ENCODE measurements at places on chromosomes 6 and 20. TPM values are rescaled to one million over a fixed set of nuclear protein-coding genes. Genes with fewer than 3 reads are reported as not detected.

TPX2 gene
- total RNA-seq: 21.0 TPM

CLDN20 gene
- not detected for total RNA-seq

ECT2L gene
- 0.17 TPM for total RNA-seq

LY6G6F gene
- total RNA-seq: not detected

BPIFB2 gene
- total RNA-seq: not detected

PPIL6 gene
- total RNA-seq: 8.5 TPM

SPEF1 gene
- 0.17 TPM for total RNA-seq

HSPA1L gene
- total RNA-seq: 3.1 TPM

NR2E1 gene
- total RNA-seq: not detected

CFAP206 gene
- 0.26 TPM for total RNA-seq

TSBP1 gene
- total RNA-seq: not detected

SAMHD1 gene
- total RNA-seq: 29.5 TPM

PLA2G7 gene
- total RNA-seq: under 0.01 TPM

AIF1 gene
- not detected for total RNA-seq

LZTS3 gene
- total RNA-seq: 6.1 TPM

ERVFRD-1 gene
- not detected for total RNA-seq

GGTLC1 gene
- total RNA-seq: not detected

C2 gene
- total RNA-seq: 27.2 TPM

KHDRBS2 gene
- total RNA-seq: not detected

PDE7B gene
- total RNA-seq: 22.1 TPM

TMEM244 gene
- total RNA-seq: not detected

ANKEF1 gene
- 3.5 TPM for total RNA-seq

ARMC2 gene
- 4.0 TPM for total RNA-seq

Data from fibroblast of lung (primary cell).